ENCODE measurements at places on chromosomes 2 and 18. TPM values are rescaled to one million over a fixed set of nuclear protein-coding genes. Genes with fewer than 3 reads are reported as not detected.

CYP27C1 gene
- total RNA-seq: 0.42 TPM

NT5C1B gene
- not detected for total RNA-seq

NEUROD1 gene
- not detected for total RNA-seq

BBS5 gene
- 10.6 TPM for total RNA-seq

TMEM198 gene
- total RNA-seq: 2.3 TPM

DNA sequence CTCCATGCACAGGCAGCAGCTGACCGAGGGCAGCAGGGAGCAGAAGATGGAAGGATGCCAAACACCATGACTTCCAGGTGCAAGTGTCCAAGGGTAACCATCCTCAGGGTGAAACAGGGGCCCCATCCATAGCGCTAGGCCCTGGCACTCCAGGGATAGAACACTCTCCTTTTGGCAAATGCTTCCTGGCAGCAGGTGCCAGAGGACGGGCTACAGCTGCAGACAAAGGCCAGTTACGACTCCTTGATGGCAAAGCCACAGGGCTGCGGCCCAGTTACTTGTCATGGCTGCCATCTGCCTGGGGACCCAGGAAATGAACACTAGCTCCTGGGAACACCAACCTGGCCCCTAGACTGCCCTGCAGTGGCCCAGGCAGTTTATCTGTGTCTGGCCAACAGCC lies 178.8 kb downstream of the TMEM163 start:
- DNase-seq: no peak

DNA sequence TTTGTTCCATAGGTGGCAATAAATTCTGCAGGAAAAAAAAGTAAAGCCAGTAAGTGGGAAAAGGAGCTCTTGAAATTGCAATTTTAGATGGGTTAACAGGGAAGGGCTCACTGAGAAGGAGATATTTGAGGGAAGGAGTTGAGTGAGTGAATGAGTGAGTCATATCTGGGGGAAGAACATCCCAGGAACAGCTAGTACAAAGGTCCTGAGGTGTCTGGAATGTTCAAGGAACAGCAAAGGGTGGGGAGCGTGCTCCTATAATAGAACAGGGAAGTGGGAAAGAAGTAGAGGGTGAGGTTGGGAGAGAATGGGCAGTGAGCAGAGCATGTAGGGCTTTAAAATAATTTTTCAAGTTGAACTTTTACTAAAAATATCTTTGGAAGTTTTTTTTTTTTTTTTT lies 68.0 kb upstream of the PSME4 start:
- DNase-seq: no peak

GRCh38 chr18:13393338-13393737 lies 174.8 kb downstream of the LDLRAD4 start:
- no peak for DNase-seq

DNA sequence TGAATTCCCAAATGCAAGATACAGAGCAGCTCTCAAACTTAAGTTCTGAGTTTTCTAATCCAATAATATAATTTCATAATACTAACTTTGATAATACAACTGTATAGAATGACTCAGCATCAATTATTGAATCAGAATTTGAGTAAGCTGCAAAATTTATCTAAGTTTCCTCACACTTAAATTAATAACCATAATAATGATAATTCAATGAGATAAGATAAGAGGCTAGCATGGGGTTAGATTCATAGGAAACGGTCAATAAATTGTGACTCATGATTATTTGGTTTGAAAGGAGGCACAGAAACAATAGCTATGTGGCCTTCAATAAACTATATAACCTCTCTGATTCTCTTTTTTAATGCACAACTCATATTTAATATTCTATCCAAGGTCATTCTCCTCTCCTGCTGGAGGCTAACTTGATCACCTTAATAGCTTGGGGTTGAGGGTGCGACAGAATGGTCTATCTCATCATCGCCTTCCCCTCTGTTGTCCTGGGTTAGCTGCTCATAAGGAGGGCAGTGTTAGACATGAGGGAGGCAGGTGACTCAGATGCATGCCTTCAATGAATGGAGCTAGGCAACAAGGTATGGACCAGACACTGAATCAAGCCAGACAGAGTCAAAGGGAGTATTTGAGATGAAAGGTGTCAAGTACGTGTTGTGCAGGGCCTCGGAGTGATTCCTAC lies 36.2 kb upstream of the BMP10 start:
- no peak for DNase-seq

GRCh38 chr18:53566626-53567025 lies 657.8 kb downstream of the MBD2 start:
- DNase-seq: no peak
